Forelimb muscle (tissue), 1 donor: ENCODE measurements at places on chromosomes 2 and 18.

- DNase-seq = no peak
These were observed 257.5 kb downstream of the SETBP1 start for GRCh38 chr18:44937960-44938719.

GRCh38 chr2:106885971-106886915 lies at the start of gene ST6GAL2:
Gene ST6GAL2, minus strand, starts transcription at chr2:106886167. Its CDS starts 42,190 bp downstream, at chr2:106843977.
- DNase-seq = no peak

DNA sequence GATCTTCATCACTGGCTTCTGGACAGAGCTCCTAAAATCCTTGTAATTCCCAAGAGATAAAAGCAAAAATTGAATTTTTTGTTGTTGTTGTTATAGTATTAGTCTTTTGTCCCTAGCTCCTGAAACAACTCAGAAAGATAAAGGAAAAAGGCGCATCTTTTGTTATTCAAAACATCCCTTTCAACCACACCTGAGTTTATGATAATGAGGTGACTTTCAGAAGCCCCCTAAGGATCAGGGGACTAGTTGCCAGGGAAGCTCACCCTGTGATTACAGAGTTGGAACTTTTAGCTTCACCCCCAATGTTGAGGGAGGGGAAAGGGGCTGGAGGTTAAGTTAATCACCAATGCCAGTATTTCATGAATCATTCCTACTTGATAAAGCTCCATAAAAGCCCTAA lies 10.3 kb upstream of the CERKL start:
- no peak for DNase-seq

- no peak for DNase-seq
These were observed 435.3 kb downstream of the TGIF1 start for GRCh38 chr18:3885209-3885792.

- DNase-seq = no peak
These were observed 76.6 kb downstream of the ALK start for GRCh38 chr2:29844713-29845326.

DNA sequence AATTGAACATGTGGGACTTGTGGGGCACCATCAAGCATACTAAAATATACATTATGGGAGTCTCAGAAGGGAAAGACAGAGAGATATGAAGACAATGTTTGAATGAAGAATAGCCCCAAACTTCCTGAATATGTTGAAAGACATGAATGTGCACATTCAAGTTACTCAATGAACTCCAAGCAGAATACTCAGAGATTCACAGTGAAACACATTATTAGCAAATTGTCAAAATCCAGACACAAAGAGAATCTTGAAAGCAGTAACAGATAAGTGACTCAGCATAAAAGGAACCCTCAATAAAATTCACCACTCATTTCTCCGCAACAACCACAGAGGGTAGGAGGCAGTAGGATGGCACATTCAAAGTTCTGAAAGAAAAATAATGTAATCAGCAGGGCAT lies 8.8 kb downstream of the C2orf92 start:
- DNase-seq = no peak

GRCh38 chr2:241087420-241088268 lies 14.4 kb downstream of the MTERF4 start:
- DNase-seq = no peak

- DNase-seq = no peak
These were observed 63.1 kb upstream of the LYPD1 start for GRCh38 chr2:132733094-132733493.

DNA sequence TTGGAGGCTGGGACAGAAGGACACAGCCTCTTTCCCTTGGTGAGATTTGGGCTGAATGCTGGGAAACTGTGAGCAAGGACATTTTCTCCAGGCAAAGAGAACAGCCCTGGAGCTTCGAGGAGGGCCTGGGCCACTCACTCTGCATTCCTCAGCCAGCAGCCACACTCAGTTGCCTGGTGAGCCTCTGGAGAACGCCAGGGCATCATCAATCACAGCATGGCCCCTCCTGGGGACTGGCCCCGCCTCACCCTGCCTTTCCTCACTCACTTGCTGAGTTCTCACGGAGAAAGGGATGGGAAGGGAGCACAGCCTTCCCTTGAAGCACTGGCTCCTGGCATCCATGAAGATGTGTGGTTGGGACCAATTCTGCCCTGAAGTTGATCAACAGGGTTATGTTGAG lies 55.0 kb downstream of the APOB start:
- no peak for DNase-seq

DNA sequence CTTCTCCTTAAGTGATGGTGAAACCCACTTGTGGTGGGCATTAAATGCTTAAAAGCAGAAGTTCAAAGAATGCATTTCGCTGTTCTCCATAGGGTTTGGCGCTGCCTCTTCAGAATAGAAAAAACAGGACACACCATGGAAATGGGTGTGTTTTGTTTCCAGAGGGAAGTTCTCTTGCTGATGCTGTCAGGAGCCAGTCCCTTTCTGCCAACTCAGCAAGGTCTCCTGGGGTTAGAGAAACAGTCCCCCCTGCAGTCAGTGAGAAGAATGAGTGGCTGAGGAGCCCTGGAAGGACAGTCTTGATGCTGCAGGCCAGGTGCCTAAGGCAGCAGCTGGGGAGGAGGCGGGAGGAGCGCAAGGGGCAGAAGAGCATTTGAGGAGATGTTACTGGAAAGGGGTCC lies 37.8 kb upstream of the ASAP2 start:
- no peak for DNase-seq

GRCh38 chr2:136235546-136235945 lies 117.6 kb upstream of the CXCR4 start:
- DNase-seq = no peak

- DNase-seq = no peak
These were observed 133.0 kb upstream of the SLC14A2 start for GRCh38 chr18:45482286-45482685.

DNA sequence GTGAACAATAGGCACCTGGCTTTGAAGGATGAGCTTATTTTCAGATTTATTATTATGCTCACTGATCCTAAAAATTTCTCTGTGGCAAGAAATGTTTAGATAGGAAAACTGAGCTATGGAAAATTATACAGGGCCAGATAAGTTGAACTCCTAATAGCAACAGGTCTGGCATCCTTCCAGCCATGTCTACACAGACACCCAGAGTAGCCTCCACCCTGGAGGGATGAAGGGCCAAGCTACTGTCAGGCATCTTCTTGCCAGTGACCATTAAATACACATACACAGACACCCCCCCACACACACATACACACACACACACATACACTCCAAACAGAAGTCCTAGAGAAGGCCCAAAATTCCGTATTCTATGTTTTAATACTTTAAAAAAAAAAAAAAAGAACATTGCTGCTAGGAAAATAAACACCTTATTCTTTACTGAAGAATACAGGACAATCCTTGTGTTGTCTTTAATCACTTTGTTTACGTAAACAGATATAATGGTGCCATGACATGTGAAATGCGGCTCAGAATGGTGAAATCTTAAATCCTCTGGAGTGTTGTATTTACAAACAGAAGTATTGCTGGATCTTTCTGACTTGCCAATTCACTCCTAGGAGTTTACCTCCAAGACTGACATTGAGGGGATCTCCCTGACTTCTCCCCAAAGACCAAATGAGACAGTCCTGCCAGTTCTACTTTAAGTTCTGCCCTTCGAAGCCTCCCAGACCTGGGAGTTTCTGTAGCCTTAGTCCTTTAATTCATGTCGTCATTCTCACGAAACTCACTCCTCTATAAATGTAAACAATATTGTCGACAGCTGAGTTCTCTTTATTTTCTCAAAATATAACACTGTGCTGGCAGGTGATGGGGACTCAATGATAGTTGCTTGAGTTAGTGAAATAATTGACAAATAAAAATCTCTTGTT lies 163.1 kb downstream of the ANTXR1 start:
- no peak for DNase-seq

DNA sequence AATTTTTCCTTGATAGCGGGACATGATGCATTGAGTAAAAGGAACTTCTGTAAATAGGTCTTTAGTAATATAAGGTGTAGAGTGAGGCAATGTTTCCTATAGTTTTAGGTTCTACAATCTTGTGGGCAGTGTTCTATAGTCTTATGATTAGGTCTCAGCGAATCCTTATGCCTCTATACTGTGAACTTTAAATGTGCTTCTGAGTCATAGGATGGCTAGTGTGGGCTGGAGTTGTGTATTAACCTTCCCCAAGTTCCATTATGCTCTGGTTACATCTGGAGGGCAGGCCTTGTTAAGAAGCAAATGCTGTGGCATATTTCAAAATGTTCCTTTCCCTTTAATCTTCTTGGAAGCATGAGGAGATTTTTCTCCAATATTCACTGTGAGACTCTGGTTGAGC lies 73.5 kb downstream of the ROCK2 start:
- DNase-seq = no peak

DNA sequence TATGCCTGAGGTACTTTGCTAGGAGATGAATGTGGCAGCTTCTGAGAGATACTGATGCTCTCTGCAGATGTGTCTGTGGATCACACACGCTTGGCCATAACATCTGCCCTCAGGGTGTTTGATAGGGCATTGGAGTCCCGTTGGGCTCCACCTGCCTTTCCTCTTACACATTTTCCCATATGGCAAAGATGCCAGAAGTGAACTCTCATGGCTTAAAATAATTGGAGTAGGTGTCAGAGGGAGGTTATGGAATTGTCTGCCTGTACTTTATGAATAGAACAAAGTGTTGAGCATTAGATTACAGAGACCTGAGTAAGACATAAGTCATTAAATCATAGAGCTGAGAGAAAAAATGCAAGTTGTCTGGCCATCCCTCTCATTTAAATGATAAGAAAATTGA lies 75.3 kb upstream of the PNPT1 start:
- no peak for DNase-seq

DNA sequence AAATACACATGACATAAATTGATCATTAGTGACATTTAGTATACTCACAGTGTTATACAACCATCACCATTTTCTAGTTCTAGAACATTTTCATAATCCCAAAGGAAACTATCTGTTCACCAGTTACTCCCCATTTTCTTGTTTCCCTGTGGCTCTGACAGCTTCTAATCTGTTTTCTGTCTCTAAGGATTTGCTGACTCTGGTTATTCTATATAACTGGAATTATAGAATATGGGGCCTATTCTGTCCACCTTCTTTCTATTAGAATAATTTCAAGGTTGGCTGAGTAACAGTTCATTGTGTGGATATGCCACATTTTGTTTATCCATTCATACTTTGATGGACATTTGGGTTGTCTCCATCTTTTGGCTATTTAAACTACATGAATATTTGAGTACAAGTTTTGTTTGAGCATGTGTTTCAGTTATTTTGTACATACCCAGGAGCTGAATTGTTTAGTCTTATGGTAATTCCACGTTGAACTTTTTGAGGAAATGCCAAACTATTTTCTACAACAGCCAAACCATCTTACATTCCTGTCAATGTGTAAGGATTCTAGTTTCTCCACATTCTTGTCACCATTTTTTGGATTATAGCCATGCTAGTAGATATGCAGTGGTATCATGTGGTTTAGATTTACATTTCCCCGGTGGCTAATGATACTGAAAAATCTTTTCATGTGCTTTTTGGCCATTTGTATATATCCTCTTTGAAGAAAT lies 20.5 kb downstream of the KIAA1328 start:
- DNase-seq = no peak

- DNase-seq = no peak
These were observed 140.1 kb downstream of the PTGR3 start for GRCh38 chr18:75068682-75069435.

DNA sequence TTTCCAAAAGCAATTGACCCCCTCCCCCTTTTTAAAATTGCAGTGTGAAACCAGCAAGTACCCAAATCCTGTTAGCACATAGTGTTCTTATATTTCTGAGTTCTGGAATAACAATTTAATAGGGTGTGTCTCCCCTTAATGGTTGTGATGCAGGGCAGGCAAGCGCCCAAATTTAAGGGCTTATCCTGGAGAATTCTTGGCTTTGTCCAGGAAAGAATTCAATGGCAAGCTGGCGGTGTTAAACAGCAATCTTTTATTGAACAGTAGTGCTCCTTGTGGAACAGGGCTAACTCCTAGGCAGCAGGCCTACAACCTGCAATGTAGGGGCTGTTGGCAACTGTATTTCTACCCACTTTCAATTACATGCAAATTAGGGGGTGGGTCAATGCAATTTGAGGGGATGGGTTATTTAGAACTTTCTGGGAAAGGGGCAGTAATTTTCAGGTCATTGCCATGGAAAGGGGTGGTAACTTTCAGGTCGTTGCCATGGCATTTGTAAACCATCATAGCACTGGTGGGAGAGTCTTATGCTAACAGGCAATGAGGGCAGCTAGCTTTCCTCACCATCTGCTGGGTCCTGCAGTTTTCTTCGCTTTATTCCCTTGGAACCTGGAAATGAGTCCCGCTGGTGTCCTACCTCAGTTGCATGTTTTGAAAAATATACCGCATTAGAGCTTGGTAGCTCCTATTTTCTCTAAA lies 149.0 kb upstream of the KCTD1 start:
- no peak for DNase-seq

- no peak for DNase-seq
These were observed 925 bp downstream of the SESTD1 start for GRCh38 chr2:179263446-179264367.

- no peak for DNase-seq
These were observed 194.0 kb downstream of the LRATD1 start for GRCh38 chr2:14826518-14826917.

DNA sequence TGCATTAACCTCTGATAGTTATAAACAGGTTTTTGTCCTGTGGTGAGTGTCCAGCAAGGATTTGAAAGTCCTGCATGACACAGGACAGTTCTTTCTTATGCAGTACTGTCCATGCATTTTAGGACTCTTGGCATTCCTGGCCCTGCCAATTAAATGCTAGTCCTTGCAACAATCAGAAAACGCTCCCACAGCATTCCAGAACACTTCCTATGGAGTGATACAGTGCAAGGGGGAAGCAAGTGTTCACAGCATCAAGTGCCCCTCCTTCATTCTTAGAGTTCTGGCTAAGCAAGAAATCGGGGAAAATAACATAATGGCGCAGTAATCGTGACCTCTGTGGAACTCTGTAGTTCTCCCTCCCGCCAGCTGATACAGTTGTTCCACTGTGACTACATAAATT lies 62.9 kb downstream of the ARHGAP28 start:
- no peak for DNase-seq

DNA sequence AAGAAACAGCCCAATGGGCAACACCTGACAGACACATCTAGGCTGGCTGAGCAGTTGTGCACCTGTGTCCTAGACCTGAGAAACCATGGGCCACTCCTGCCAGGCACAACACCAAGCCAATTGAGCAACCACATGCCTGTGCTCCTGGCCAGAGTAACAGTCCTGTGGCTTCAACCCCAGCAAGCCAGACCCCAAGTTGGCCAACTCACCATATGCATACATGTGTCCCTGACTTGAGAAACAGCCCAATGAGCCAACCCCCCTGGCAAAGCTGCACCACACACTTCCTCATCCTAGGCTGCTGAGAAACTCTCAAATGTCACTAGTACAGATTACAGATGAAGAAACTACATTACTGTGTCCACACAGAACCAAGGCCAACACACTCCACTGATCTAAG lies 36.6 kb downstream of the USP34 start:
- DNase-seq = no peak
